ENCODE measurements at places on chromosomes 3 and 15.

DNA sequence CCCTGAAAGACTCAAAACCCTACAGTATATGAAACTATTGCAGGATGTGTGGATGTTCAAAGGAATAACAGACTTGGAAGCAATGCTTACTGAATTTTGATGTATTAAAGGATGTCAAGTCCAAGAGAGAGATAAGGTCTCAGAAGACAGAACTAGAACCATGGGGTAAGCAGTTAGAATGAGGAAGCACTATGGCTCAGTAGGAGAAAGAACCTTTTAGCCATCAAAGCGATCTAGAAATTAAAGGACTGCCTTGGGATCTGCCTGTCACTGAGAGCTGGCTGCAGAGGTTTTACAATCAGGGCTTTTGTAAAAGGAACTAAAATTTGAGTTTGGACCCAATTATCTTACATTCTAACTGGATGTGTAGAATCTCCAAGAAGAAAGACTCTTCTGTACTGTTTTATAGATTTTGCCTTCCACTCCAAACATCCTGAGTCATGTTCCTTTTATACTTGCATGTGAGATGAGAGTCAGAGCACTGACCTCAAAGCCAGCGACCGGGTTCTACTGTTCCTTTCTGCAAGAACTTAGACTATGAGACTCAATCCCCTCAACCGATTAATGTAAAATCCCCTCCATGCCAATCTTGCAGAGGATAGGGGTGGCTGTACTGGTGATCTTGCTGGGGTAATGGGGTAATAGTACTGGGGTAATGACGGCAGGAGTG, 412.3 kb upstream of the TPRG1 start:
- no peak for DNase-seq

DNA sequence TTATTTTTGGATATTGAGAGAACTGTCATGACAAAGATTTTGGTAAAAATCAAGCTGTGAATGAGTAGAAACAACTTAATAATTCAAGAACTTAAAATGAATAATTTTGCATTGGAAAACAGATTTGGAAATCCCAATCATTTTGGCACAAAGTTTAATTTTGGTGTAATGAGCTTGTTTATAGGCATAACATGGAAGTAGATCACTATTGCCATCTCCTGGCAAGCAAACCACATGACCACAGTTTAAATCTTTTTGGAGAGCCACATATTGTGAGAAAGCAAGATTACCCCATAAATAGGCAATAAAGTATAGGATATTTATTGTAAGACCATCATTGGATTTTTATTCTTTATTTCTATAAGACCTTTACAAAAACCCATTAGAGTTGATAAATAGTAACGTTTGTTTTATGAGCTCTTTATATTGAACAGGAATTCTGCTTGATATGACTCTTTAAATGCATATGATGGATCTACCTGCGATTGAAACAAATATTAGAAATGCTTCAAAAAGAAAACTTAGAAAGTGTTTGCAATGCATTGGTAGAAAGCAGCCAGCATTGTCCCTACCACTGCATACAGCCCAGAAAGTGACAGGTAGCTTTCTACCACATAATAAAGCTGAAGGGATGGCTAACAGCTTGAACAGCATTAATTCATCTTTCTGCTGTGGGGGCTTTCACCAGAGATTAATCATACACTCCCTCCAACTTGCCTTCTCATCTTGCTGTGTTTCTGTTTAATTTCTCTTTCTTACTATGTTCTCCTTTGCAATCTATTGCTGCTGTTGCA, 766.8 kb downstream of the TBL1XR1 start:
- peak; percentile 47 for DNase-seq

GRCh38 chr15:34854232-34854631, 58.9 kb upstream of the ACTC1 start:
- no peak for DNase-seq

- DNase-seq: no peak
Measured at GRCh38 chr15:61811952-61812351, 248.3 kb downstream of the VPS13C start.

DNA sequence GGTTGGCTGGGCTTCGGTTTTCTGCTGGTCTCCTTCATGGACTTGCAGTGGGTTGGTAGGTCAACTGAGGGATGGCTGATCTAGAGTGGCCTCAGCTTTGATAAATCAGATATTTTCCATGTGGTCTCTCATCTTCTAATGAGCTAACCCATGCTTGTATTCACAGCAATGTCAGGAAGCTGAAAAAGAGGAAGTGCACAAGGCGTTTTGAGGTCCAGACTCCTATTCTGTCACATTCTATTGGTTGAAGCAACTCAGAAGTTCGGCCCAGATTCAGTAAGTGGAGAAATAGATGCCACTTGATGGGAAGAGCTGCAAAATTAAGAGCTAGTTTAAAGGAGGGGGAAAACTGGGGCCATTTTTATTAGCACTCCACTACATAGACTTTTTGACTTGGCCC, 361.2 kb downstream of the DIPK2A start:
- no peak for DNase-seq

DNA sequence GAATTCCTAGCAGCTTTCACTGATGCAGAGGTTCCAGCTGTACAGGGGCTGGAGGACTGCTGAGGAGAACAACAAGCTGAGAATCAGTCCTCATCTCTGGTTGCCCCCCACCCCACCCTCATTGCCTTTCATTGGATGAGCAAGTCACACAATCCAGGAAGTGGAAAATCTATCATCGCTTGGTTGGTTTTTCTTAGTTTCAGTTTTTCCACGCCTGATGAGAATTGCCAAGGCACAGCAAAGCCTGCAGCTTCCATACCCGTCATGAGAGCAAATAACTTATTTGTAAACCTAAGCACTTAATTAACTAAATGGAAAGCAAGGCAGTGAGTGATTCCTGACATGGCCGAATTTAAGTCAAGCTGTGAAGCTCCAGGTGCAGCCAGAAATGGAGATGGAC, 21.4 kb upstream of the LIPC start:
- DNase-seq: no peak

DNA sequence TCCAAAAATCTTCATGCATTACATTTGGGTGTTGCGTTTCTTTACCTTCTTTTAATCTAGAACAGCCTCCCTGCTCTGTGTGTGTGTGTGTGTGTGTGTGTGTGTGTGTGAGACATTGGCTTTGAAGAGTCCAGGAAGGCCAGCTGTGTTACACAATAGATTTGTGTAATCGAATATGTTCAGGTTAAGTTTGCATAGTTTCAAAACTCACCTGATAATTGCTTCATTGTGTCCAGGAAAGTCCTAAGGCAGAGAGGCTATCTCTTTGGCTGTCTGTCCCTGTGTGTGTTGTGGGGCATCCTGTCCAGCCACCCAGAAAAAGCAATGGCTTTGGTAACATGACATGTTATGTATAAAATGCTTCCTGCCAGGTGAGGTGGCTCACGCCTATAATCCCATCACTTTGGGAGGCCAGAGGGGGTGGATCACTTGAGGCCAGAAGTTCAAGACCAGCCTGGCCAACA, 37.5 kb downstream of the ZNF710 start:
- no peak for DNase-seq

GRCh38 chr15:71088155-71088554, 27.1 kb upstream of the THSD4 start:
- DNase-seq: no peak

DNA sequence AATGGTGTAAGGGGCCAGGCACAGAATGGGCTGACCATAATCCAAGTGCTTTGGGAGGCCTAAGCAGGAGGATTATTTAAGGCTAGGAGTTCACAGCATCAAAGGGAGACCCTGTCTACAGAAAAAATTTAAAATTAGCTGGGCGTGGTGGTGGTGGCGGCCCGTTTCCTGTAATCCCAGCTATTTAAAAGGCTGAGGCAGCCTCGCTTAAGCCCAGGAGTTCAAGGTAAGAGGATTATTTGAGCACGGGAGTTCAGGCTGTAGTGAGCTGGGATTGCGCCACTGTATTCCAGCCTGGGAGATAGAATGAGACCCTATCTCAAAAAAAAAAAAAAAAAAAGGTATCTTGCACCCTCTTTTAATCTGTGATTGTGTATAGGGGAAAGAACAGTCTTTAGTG, 1.9 kb downstream of the TMA7 start:
- no peak for DNase-seq

GRCh38 chr15:42582569-42583375, 7.4 kb downstream of the STARD9 start:
- no peak for DNase-seq

DNA sequence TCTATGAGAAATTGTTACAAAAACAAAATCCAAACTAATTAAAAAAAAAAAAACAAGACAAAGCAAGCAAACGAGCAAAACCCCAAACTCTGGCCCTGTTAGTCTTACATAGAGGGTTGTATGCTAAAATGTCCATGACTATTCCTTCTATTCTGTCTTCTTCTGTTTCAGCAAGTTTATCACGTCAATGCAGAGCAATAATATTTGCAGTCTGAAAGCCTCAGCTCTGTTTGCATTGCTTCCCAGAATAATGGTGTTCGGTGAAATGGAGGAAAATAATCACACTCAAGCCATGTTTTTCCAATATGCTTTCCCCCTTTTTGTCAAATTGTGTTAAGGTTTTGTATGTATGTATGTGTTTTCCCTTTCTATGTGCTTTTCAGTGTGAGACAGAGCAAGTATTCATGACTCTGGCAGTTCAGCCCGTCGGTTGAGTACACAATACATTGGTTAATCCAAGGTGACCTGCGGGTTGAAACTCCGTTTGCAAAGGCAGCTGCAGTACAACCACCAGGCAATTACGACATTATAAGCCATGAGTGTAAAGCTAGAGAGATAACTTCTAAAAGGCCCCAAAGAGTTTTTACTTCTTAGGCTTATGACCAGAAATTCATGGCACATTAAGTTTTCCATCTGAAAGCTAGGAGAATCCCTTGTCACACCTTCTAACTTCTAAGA, 34.9 kb upstream of the MAGI1 start:
- no peak for DNase-seq

- DNase-seq: no peak
Measured at GRCh38 chr15:39784125-39784524, 1.5 kb upstream of the FSIP1 start.

GRCh38 chr15:89436560-89437311, 59.6 kb downstream of the RHCG start:
- DNase-seq: no peak

DNA sequence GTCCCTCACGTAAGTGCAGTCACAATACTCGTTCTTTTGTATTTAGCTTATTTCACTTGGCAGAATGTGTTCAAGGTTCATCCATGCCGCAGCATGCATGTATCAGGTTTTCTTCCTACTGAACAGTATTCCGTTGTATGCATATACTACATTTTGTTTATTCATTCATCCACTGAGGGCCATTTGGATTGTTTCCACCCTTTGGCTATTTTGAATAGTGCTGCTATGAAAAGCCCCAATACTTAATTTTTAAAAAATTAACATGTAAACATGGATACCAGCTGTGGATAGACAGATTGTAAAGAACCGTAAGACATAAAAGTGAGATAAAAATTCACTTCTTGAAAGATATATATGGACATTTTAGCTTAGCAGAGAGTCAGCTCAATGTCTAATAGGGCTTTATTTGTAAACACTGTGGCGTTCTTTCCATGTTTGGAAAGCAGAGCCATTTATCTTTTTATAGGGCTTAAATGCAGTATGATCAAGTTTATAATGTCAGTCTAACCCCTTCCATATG, 115.9 kb downstream of the VPS8 start:
- no peak for DNase-seq

- no peak for DNase-seq
Measured at GRCh38 chr15:69798481-69799250, 299.1 kb downstream of the TLE3 start.

DNA sequence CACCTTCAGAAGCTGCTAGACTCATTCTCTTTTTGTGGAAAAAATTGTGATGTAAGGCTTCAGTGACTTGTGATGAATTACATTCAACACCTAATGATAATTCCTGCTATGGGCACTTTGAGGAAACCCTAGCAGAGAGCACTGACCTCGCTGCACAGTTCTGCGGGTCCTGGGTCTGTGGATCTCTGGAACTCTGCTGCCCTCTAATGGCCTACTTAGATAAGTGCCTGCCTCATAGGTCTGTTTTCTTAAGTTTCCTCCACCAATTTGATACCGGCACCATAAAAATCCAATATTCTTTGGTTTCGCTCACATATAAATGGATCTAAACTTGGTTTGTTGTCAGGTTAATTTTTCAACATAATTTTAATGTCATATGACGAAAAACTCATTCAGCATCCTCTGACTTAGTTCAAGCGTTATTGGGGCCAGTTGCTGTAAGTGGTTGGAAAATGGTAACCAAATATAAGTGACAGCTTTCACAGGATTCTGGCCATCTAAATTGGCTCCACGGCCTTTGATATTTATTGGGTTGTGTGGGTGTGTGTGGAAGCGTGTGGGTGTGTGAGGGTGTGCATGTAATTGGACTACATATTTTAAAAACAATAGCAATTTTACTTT, 10.4 kb downstream of the SLITRK3 start:
- DNase-seq: peak; percentile 16

GRCh38 chr15:48331796-48332641, 790 bp downstream of the DUT start:
- DNase-seq: peak; percentile 38
